T-helper 17 cell (primary cell): ENCODE measurements at places on chromosomes 6 and 20.

- peaks cover 5% of the 10 kb centered on the region for H3K36me3 ChIP-seq
- no peak overlapping the region for H3K27ac ChIP-seq
- H3K4me3 ChIP-seq = no peak overlapping the region
- peaks cover 34% of the 10 kb centered on the region for H3K27me3 ChIP-seq
- H3K4me1 ChIP-seq = peaks cover 31% of the 10 kb centered on the region
These were observed 58.0 kb downstream of the ERMARD start for GRCh38 chr6:169809386-169809785.

GRCh38 chr6:83431545-83432155 is 799 bp upstream of the ME1 start:
- peak overlapping the region; percentile 45 for H3K4me3 ChIP-seq
- peaks cover 3% of the 10 kb centered on the region for H3K4me1 ChIP-seq
- DNase-seq = no peak

- peaks cover 5% of the 10 kb centered on the region for H3K36me3 ChIP-seq
- DNase-seq = no peak
- no peak overlapping the region for H3K4me3 ChIP-seq
- peaks cover 7% of the 10 kb centered on the region for H3K4me1 ChIP-seq
- no peaks in the 10 kb centered on the region for H3K27me3 ChIP-seq
These were observed 2.4 kb downstream of the UNC5CL start for GRCh38 chr6:41036601-41037000.

GRCh38 chr6:108955329-108955949 is 107.2 kb downstream of the ARMC2 start:
- no peak for DNase-seq
- no peaks in the 10 kb centered on the region for H3K27me3 ChIP-seq
- H3K4me3 ChIP-seq = no peak overlapping the region
- H3K36me3 ChIP-seq = peaks cover 5% of the 10 kb centered on the region
